ENCODE measurements at places on chromosomes 13 and 19.

- DNase-seq = no peak
Measured at GRCh38 chr13:69704311-69704710, 403.3 kb upstream of the ATXN8OS start.

- no peak for DNase-seq
Measured at GRCh38 chr19:39265321-39265916, 2.8 kb upstream of the IFNL2 start.

- no peak for DNase-seq
Measured at GRCh38 chr19:1598777-1599459, 6.3 kb upstream of the MBD3 start.

DNA sequence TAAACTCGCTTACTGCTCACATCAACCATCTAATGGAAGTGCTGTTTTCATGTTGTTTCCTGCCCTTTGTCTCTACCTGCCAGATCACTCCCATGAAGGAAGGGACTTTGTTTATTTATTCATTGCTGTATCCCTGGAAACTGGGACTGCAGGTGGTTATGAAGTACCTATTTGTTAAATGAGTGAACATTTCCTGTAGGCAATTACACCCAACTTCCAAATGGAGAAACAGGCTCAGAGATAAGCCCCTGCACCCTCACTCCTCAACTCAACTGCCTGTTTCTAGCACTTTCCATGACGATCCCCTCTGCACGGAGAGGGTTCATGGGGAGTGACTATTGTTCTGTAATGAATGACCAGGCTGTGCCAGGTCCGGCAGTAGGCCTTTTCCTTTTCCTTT, 1.9 kb upstream of the SELENOW start:
- peak; percentile 87 for DNase-seq

DNA sequence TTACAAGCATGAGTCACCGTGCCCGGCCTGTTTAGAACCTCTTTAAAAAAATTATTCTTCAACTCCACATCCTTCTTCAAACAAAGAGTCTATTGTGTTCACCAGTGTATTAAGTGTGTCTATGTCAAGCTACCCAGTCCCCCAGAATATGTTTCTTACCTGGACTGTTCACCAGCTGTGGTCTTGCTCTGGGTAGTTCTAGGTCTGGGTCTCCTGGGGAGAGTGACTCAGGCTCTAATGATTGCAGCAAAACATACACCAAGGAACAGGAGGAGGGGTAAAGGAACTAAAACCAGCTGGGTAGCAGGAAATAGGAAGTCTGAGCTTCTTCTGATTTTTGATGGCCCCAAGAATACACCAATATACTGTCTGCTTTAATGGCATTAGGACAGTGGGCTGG, at the start of gene FPR1:
TSS of gene FPR1 (minus strand) at position 224 of the 400 bp plus-strand sequence. CDS start 4,884 bp downstream, outside the sequence.
- no peak for DNase-seq

DNA sequence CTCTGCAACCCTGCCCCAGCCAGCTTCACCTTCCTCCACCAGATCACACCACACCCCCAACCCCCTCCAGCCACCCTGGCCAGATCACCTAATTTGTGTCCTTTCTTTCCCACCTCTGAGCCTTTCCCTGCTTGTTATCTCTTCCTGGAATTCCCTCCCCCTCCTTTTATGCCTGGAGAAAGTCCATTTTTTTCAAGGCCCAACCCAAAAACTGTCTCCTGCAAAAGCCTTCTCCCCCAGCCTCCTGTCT, 5.3 kb upstream of the TLE2 start:
- no peak for DNase-seq

DNA sequence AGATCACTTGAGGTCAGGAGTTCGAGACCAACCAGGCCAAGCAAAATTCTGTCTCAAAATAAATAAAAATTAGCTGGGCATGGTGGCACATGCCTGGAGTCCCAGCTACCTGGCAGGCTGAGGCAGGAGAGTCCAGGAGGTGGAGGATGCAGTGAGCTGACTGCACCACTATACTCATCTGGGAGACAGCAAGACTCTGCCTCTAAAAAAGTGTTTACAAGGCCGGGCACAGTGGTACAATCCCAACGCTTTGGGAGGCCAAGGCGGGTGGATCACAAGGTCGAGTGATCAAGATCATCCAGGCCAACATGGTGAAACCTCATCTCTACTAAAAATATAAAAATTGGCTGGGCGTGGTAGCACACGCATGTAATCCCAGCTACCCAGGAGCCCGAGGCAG, 4.2 kb upstream of the DAPK3 start:
- DNase-seq = no peak
